ENCODE measurements at places on chromosomes 2 and 18.

GRCh38 chr2:139122711-139123158 is 342.5 kb upstream of the NXPH2 start:
- no peak for DNase-seq

DNA sequence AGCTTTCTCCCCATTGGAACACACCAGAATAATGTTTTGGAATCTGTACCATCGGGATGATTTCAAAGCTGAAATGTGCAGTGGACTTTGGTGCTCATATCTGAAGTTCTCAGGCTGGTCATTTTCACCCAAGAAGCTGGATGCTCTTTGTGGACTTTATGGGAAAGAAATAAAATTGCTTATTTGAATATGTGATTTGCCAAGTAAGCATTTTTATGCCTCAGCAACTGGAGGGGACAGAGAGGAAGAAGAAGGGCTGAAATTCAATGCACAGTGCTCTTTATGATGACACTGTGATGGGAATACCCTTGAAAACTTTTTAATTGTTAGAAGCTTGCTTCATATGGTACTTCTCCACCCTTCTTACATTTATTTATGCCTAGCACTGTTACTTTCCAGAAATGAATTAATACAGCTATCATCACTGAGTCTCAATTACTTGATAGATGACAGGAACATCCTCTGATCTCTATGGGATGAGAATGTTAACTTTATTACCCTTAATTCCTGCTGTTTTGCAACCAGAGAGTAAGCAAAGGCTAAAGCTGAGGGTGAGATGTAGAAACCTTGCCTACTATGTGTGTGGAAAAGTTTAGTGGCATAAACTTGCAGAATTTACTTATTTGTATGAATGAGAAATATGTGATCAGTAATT is 23.6 kb downstream of the SETBP1 start:
- no peak for DNase-seq

DNA sequence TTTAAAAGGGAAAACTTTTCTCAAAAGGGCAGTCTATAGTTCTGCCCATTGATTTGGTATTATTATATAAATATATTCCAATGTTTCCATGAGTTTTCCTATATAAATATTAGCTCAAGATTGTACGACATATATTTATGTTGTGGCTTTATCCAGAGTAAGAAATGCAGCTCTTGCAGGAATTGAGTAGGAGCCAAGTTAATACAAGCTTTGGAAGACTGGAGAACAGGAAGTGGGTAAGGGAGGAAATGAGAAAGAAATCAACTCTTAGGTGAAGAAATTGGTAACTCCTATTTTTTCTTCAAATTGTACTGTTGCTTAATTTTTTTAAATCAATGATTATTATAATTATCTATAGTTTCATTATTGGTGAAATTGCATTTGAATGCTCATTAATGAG is 105.4 kb upstream of the FAM117B start:
- no peak for DNase-seq

- DNase-seq: no peak
These were observed 32.6 kb upstream of the SLC40A1 start for GRCh38 chr2:189613077-189613636.

DNA sequence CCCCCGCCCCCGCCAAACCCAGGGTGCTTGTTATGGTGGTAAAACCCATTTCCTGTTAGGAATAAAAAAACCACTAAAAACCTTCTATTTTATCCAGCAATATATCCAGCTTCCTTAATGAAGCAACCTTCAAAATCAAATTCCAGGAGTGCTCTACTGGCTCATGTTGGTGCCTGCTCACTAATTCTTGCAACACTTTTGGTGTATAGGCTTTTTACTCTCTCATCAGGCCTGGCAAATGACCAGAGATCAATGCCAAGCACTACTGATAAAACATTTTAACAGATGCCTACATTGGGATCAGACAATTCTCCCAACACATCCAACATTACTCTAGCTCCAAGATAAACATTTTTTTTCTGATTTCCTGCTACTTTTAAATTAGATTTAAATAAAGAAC is 312.4 kb downstream of the KCNJ3 start:
- no peak for DNase-seq

GRCh38 chr2:231621051-231621879 is 28.6 kb downstream of the TEX44 start:
- DNase-seq: no peak

GRCh38 chr2:187377340-187377739 is 70.7 kb downstream of the CALCRL start:
- DNase-seq: no peak

Data from NCI-H1048 (cell line).